Renal pelvis (tissue), 12 donors: ENCODE measurements at places on chromosomes 3 and 15.

DNA sequence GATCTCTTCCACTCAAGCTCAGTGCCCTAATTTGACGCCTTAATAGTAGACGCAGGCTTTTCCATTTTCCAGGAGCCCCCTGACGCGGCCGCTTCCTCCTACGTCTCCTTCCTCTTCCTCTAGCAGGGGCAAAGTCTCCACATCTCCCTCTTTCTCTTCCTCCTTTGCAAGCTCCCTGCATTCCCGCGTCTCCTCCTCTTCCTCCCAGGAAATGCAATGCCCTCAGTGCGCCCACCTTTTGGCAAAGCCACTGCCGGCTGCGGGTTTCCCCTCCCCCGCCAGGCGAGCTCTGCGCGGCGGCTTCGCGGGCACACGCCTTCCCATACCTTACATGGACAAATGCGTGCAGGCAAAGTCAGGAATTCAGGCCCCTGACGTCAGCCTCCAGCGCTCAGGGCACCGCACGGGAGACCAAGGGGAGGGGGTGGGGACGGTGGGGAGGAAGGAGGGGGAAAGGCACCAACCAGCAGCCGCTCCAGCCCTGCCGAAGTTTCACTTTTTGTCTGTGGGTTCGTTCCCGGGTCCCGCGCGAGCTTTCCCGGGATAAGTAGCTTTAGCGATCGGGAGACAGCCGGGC is 432 bp upstream of the LPP start:
- peak; percentile 91 for DNase-seq

GRCh38 chr3:107428051-107428858 is 51.0 kb downstream of the CCDC54 start:
- peak; percentile 5 for DNase-seq

DNA sequence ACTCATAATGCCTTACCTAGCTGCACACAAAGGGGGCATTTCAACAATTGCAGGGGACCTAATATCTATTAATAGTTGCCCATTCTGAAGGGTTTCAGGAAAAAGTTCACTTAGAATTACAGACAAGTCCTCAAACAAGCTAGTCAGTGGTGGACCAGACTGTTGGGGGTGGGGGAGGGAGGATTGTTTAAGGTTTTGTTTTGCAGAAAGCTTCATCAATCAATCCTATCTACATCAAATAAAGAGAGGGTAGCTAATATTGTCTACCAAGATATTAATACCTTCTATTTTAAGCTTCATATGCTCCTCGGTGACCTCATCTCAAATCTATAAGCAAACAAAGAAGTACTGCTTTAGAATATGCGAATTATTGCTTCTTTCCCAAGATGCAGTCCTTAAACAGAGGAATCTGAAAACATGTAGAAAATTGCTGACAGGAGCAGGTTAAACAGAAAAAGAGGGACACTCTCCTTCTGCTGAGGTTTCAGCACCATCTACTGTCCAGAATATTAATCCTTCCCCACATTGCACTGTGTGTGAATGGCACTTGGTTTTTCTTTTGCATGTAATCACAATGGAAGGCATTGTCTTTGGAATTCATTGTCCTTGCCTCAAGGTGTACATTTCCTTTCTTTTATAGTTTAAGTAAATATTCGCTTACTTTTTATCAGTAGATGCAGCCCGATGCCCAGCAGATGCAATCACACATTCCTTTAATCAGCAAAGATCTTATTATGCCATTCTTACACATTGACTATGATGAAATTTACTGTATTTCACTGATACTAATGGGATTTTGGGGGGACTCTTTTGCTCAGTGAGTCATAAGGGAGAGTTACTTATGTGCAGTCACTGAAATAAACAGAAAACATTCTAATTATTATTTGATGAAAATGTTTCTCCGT is 94.7 kb downstream of the IL5RA start:
- peak; percentile 67 for DNase-seq

DNA sequence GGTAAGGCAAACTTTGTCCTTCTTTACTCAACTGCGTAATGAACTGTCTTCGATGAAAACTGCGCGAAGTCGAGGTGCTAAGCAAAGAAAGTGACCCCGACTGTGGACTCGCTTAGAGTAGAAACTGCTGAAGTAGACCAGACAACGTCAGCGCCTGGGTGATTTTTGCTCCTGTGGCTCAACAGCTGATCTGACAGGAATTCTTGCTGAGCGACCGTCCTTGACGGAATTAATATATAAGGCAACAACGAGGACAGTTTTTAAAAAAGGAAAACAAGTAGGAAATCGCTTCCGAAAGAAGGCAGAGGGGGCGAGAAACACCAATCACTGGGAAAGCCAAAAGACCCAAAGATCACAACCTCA is 541 bp downstream of the RPS27L start:
- DNase-seq = peak; percentile 61

GRCh38 chr3:152319256-152319655 is 50.5 kb downstream of the MBNL1 start:
- DNase-seq = no peak

GRCh38 chr3:174441588-174442301 is 417.4 kb upstream of the NAALADL2 start:
- no peak for DNase-seq
